ENCODE measurements at places on chromosomes 11 and 22.

DNA sequence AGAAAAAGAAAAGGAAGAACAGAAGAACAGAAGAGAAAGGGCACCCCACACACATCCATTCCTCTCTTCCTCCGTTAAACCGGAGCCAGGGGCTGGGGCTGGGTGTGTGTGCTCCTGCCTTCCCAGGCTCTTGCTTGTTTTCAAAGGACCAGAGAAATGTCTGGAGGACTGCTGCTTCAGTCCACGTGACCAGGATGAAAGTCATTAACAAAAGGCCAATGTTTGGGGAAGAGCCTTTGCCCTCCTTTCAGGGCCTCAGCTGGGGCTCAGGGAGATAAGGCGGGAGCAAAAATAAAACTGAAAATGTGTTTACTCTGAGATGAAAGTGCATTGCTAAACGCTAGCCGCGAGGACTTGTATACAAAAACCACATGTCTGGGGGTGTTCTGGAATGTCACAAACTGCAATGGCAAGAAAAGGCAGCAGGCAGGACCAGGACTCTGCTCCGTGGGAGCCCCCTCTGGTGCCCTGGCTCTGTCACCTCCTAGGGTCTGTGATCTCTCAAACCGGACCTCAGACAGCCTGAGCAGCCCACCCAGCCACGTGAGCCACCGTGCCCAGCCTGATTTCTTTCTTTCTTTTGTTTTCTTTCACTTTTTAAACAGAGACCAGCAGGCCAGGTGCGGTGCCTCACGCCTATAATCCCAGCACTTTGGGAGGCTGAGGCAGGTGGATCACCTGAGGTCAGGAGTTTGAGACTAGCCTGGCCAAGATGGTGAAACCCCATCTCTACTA is 31.6 kb upstream of the MYH9 start:
- no peak for DNase-seq

- no peak for DNase-seq
Observed at GRCh38 chr11:72718101-72718501, 34.1 kb downstream of the ARAP1 start.

DNA sequence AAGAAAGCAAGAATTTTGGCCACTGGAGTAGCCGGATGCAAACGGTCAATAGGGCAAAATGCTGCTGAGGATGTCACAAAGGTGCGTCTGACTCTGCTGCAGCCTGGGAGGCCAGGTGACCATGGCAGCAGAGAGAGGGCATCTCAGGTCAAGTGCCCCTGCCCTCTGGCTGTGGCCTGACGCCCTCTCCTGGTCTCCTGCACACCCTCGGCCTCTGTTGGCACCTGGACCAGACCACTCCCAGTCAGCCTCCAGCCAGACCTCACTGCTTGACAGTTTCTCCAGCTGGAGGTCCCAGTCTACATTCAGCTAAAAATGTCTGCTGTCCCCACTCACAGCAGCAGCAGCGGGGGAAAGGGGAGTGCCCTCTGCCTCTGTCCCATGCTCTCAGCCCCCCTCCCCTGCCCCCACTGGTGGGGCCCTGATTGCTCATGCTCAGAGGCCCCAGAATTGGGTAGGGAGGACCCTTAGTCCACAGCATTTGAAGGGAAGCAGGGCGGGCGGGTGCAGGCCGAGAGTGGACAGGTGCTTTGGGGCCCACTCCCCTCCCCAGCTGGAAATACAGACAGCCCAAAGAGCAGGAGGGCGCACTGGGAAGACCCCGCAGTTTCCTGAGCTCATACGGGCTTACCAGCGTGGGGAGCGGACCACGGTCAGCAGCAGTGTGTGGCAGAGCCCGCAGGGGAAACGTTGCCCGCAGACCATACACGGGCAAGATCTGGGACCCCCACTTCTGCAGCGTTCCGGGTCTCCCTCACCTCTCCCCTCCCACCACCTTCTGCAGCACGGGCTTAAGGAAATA is 1.6 kb upstream of the BRSK2 start:
- DNase-seq = no peak

DNA sequence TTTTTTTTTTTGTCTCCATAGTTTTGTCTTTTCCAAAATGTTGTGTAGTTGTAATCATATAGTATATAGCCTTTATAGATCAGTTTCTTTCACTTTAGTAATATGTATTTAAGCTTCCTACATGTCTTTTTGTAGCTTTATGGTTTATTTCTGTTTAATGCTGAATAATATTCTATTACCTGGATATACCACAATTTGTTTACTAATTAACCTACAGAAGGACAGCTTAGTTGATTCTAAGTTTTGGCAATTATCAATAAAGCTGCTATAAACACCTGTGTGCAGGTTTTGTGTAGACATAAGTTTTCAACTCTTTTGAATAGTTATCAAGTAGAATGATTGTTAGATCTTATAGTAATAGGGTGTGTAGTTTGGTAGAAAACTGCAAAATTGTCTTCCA is 130.3 kb upstream of the CARD18 start:
- DNase-seq = no peak

DNA sequence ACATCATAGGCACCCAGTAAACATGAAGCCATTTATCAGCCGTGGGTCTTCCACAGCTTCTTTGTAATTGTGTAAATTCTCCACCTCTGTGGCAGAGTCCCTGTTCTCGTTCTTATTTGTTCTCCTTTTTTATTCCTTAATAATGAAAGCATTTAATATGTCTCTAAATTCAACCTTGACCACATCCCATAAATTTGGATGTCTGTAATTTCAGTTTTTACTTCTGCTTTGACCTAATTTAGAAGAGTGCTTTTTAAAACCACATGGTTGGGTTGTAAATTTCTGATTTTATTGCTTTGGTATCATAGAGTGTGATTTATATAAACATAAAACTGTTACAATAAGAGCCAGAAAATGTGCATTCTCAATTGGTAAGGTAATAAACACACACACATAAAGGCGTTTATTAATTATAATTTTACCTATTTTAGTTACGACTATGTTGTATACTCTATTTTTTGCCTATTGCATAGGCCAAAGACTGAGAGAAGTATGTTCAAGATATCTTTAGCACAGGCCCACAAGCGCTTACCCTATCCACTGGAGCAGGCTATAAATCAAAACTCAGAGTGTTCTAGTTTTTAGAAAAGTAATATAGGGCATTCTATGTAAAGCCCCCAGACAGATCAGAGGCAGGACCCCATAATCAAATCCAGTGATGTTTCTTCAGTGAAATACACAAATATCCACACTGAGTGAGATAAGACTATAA is 58.0 kb upstream of the CCND1 start:
- DNase-seq = no peak

DNA sequence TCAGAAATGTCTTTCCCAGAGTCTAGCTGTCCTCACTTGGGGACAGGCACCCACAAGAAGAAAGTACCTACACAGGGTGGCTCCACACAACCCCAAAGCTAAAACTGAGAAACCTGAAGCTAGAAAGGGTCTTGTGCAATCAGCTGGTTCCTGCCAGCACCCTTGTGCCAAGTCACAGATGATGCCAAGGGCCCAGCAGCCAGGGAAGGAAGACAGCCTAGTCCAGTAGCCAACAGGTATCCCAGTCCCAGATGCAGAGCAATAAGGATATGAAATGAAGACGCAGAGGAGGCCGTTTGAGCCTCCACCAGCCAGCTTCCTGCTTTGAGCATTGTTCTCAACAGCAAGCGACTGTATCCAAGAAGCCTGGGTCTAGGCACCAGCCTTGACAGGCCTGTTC is 6.1 kb downstream of the PLEKHA7 start:
- DNase-seq = no peak

DNA sequence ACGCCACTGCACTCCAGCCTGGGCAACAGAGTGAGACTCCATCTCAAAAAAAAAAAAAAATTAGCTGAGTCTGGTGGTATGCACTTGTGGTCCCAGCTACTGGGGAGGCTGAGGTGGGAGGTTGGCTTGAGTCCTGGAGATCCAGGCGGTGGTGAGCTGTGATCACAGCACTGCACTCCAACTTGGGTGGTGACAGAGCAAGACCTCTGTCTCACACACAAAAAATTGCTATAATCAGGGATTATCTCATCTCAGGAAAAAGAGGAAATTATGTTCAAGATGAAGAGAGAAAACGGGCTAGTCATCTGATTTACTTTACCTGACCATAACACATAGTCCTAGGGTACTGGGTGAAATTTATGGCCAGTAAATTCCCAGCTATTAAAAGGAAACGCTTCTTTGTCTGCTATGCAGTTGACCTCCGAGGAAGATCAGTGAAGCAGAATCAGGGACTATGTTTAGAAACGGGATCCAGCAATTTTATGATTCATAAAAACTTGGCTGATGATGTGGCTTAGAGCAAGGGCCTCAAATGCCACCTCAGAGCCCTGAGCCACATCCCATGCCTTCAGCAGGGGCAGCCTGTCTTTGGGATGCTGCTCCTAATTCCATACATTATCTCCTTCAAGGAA is 386.2 kb downstream of the NTM start:
- no peak for DNase-seq

- DNase-seq = no peak
Observed at GRCh38 chr11:33731723-33732531, 4.3 kb downstream of the CD59 start.

GRCh38 chr22:25704701-25705100 is 37.3 kb upstream of the MYO18B start:
- DNase-seq = no peak

GRCh38 chr11:34216706-34217105 is 111.3 kb downstream of the NAT10 start:
- DNase-seq = no peak

DNA sequence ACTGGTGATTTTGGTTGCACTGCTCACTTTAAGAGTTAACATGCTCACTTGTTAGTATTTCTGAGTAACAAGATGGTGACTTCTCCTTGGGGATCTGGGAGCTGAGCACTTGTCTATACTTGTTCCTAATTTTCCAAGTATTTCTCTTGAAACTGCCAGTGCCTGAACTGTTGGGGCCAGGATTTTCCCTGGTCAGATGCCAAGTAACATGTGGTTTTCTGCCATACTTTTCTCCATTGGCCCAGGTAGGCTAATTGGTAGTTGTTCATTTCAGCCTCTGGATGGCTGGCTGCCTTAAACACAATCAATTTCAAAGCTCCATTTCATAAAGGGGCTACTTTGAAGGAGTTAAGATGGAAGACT is 35.0 kb downstream of the RNF141 start:
- no peak for DNase-seq

GRCh38 chr11:121544956-121545355 is 92.2 kb upstream of the SORL1-AS1 start:
- no peak for DNase-seq

DNA sequence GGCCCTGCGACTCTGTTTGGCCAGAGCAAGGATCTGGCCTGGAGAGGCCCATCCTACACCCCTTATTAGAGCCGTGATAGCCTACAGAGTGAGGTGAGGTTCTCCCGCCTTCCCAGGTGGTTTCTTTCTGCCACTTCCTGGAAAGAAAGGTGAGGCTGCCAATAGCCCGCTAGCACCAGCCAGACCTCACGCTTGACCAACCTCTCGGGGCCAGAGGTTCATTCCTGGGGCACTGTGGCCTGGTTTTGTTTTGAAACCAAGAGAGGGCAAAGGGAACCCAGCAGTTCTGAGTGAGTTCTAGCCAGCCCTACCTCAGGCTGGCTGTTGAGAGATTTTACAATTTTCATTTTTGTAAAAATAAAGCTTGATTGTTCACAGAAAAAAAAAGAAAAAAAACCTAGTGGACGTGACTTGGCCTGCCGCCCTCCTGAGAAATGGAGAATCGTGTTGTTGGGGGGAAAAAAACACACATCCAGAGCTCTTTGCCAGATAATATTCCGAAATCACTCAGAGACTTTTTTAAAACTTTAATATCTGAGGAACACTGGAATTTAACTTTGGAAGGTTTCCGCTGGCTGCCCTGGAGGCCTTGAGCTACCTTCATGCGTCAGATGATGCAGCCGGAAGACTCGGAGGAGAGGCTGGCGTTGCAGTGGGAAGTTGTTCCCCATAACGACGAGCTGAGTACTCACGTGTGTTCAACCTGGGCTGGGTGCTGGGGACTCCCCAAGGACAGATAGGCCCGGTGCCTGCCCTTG is 84.5 kb downstream of the BCR start:
- no peak for DNase-seq

- no peak for DNase-seq
Observed at GRCh38 chr11:68039526-68040086, 781 bp downstream of the TCIRG1 start.

GRCh38 chr11:110249066-110249465 is 47.3 kb downstream of the RDX start:
- DNase-seq = no peak

DNA sequence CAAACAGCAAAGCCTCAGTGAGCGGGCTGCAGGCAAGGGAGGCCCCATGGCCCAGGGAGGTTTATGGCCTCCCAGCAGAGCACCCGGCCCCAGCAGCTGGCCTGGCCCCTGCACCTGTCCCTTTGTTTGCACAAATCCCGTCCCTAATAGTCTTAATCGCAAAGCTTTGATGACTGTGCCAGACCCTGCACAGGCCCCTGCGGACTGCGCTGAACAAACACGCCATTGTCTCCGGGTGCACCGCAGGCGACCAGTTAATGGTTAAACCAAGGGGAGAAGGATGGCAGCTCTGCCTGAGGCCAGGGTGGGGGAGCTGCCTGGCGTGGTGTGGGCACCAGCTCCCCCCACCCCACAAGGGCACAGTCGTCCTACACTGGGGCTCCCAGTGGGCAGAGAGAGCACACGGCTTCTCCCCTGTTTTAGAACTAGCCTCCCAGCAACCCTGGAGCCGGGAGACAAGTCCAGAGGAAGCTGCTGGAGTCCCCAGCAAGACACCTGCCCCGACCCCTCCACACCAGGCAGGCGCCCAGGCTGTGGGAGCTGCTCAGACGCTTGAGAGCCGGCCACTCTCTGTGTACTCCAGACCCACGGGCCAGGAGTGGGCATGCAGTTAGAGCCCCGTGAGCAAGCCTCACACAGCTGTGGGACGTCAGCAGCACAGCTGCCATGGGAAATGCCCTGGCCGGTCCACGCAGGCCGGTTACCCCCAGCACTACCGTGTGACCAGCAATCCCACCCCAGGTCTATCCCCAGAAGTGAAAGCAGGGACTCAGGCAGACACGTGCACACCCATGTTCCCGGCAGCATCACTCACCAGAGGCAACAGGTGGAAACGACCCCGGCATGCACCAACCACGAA is 39.7 kb upstream of the TH start:
- DNase-seq = no peak

DNA sequence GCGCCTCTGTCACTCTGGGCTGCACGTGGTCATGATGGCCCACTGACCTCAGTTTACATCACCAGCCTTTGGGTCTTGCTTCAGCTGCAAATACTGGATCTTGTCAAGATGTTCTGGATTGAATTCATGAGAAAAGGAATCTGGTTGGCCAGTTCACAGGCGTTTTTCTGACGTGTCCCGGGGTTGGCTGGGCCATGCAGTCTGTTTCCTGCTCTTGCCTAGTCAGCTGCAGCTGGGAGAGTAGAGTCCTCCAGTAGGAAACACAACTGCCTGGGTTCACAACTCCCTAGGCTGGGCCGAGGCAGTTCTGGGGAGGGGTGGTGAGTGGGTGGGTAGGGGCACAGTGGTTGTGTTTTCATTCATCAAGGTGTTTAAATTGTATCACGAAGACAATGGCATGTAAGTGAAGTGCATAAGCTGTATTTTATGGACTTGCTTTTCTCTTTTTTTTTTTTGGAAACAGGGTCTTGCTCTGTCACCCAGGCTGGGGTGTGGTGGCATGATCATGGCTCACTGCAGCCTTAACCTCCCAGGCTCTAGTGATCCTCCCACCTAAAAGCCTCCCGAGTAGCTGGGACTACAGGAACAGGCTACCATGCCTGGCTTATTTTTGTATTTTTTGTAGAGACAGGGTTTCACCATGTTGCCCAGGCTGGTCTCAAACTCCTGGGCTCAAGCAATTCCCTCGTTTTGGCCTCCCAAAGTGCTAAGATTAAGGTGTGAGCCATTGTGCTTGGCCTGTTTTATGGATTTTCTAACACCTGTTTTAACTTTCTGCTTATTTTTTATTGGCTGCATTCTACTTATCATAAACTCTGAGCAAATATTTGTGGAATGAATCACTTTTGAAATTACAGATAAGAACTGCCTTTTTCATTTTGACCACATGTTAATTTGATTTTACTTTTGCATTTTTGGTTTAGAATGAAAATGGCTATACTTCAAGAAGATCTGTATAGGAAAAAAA is 54.0 kb upstream of the PITPNB start:
- DNase-seq = no peak
